Activated T-helper 1 cell treated with anti-CD3 and anti-CD28 coated beads, Interleukin-12 subunit alpha, Interleukin-12 subunit beta, Interleukin-2, Interleukin-4 antibody, amounts not matched to agents 30 ng/mL and 10 ng/mL and 1 ng/mL, durations not matched to agents 14 hours and 24 hours and 36 hours (primary cell): ENCODE measurements at places on chromosomes 3 and 15. TPM values are rescaled to one million over a fixed set of nuclear protein-coding genes. Genes with fewer than 3 reads are reported as not detected.

GRCh38 chr3:58711871-58712270, 45.3 kb upstream of the FAM3D start:
- no peak overlapping the region for H3K4me3 ChIP-seq
- H3K27ac ChIP-seq: no peak overlapping the region
- DNase-seq: no peak
- no peaks in the 10 kb centered on the region for H3K4me1 ChIP-seq
- no peaks in the 10 kb centered on the region for H3K27me3 ChIP-seq

- no peak for DNase-seq
- no peaks in the 10 kb centered on the region for H3K27me3 ChIP-seq
- no peak overlapping the region for H3K4me3 ChIP-seq
- no peaks in the 10 kb centered on the region for H3K4me1 ChIP-seq
- H3K27ac ChIP-seq: no peak overlapping the region
- no peaks in the 10 kb centered on the region for H3K36me3 ChIP-seq
Observed at GRCh38 chr15:27278761-27279160, 307.8 kb downstream of the GABRG3 start.

DNA sequence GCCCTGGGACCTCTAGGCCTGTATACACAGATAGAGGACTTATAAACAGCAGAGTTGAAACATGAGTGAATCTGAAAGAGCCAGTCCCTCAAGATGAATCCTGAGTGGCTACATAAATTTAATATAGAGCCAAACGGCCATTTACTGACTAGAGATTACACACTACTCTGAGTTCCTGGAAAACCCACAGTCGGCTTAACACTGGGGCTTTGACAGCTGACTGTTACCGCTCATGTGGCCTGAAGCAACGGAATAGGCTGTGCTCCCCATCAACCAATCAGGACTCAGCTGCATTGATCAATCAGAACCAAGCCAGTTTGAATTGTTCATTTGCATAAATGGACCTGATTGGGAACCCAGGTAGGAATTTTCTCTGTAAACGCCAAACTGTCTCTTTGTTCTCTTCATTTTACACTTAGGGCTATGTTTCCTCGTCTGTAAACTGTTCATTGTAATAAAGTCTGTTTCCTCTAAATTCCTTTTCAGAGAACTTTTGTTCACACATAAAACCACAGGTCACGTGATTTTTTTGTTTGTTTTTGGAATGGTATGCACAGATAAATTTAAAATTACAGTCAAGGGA, 40.5 kb downstream of the CCNL1 start:
- H3K4me1 ChIP-seq: peaks cover 20% of the 10 kb centered on the region
- no peaks in the 10 kb centered on the region for H3K27me3 ChIP-seq
- peaks cover 12% of the 10 kb centered on the region for H3K36me3 ChIP-seq
- peak; percentile 44 for DNase-seq

DNA sequence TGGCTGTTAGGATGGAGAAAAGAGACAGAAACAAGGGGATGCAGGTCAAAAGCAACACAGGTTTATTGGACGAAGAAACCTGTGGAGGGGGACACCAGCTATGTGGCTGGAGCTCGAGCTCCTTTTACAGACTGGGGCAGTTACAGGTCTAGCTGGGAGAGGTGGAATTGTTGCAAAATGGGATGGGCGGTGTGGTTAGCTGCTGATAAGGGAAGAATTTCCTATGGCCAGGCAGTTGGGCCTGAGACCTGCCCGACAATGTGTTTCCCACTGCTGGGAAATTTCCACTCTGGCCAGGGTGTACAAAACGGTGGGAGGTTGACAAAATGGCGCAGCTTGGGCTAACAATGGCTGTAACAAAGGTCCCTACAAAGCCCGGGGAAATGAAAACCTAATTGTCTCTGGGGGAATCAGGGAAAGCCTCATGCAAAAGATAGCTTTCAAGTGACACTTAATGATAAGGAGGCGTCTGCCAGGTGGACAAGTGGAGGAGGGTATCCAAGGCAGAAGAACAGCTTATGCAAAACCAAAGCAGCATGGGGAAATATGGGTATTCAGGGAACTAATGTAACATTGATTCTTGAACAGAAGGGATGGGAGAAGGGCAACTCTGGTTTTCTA, 137.4 kb upstream of the SGO1 start:
- no peak overlapping the region for H3K4me3 ChIP-seq
- no peaks in the 10 kb centered on the region for H3K27me3 ChIP-seq
- no peak overlapping the region for H3K27ac ChIP-seq
- no peak for DNase-seq
- no peaks in the 10 kb centered on the region for H3K36me3 ChIP-seq
- H3K4me1 ChIP-seq: no peaks in the 10 kb centered on the region

- H3K27ac ChIP-seq: no peak overlapping the region
- no peak for DNase-seq
- no peaks in the 10 kb centered on the region for H3K4me1 ChIP-seq
- peaks cover 5% of the 10 kb centered on the region for H3K36me3 ChIP-seq
Observed at GRCh38 chr3:66261355-66261754, 40.6 kb downstream of the SLC25A26 start.

DNA sequence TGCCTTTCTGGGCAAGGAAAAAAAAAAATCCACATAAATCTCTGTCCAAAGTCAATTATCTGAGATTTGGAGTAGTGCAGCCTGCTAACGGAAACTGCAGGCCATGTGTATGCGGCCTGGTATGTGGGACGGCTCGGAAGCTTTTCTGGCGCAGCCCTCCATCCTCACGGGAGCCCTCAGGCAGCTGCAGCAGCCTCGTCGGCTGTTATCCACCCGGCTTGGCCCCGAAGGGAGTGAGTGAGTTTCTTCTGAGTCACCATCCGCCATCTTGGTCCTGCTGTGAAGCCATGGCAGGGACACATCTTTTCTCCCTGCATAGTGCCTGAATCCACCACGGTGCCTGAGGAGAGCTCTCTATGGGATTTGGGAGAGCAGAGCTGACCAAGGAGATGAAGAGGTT, 62.8 kb downstream of the POLR2M start:
- no peak for DNase-seq
- H3K4me1 ChIP-seq: peaks cover 25% of the 10 kb centered on the region
- no peak overlapping the region for H3K27ac ChIP-seq
- H3K4me3 ChIP-seq: no peak overlapping the region
- H3K36me3 ChIP-seq: no peaks in the 10 kb centered on the region

- no peaks in the 10 kb centered on the region for H3K27me3 ChIP-seq
- no peak for DNase-seq
- H3K4me1 ChIP-seq: peaks cover 62% of the 10 kb centered on the region
- no peak overlapping the region for H3K4me3 ChIP-seq
- no peak overlapping the region for H3K27ac ChIP-seq
- peaks cover 27% of the 10 kb centered on the region for H3K36me3 ChIP-seq
Observed at GRCh38 chr15:50145451-50145872, 26.4 kb upstream of the ATP8B4 start.

- no peak overlapping the region for H3K4me3 ChIP-seq
- no peaks in the 10 kb centered on the region for H3K4me1 ChIP-seq
- H3K27me3 ChIP-seq: peaks cover 7% of the 10 kb centered on the region
- DNase-seq: no peak
Observed at GRCh38 chr3:127555108-127555507, 35.4 kb downstream of the TPRA1 start.

- H3K36me3 ChIP-seq: no peaks in the 10 kb centered on the region
- no peak overlapping the region for H3K27ac ChIP-seq
- H3K4me3 ChIP-seq: no peak overlapping the region
- H3K4me1 ChIP-seq: peaks cover 8% of the 10 kb centered on the region
- no peak for DNase-seq
- peaks cover 5% of the 10 kb centered on the region for H3K27me3 ChIP-seq
Observed at GRCh38 chr3:160842021-160843005, 86.3 kb downstream of the PPM1L start.

DNA sequence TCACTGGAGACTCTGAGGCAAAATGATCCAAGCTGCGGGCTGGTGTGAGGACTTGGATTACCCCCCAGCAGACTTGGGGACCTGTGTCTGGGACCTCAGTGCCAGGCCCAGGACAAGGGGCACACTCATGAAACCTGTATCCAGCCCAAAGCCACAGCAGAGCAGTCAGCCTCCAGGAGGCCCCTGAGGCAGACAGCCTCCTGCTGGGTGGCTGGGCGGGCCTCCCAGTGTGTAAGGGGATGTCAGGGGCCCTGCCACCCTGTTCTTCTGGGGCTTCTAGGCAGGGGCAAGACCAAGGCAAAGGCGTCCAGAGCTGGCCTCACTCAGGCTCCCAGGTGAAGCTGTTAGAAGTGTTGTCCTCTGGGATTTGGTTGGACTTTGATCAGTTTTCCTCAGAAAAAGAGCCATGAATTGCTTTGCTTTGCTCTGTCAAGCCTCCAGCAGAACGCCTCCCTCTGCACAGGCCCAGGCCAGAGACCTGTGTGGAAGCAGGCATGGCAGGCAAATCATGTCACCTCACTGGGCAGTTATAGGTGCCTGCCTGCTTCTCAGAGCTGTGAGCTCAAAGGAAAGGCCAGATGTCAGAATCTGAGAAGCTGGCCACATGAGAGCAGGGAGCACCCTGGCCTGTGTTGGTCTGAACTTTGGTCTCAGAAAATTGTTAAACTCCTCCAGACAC, 77.4 kb downstream of the SMAD6 start:
- DNase-seq: no peak
- H3K4me1 ChIP-seq: no peaks in the 10 kb centered on the region
- no peak overlapping the region for H3K27ac ChIP-seq
- H3K36me3 ChIP-seq: no peaks in the 10 kb centered on the region
- H3K4me3 ChIP-seq: no peak overlapping the region
- H3K27me3 ChIP-seq: no peaks in the 10 kb centered on the region

- no peaks in the 10 kb centered on the region for H3K27me3 ChIP-seq
- no peak overlapping the region for H3K27ac ChIP-seq
- H3K4me3 ChIP-seq: no peak overlapping the region
- no peaks in the 10 kb centered on the region for H3K4me1 ChIP-seq
- DNase-seq: no peak
Observed at GRCh38 chr3:99927671-99928457, 110.2 kb downstream of the CMSS1 start.

DNA sequence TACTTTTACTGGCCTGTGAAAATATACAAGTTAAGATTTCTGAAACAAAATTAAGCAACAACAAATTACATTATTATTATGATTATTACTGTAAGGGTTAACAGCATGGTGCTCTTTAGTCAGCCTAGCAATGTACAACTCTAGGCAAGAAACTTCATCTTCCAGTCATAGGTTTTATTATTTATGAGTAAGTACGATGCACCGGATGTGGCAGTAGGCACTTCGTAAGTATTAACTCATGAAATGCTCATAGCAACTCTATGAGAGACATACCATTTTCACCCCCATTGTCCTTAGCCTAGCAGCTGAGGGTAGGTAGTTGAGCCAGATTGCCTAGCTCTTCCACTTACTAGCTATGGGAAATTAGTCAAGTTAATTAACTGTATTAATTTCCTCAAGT, 68.0 kb upstream of the PTPRG start:
- DNase-seq: no peak
- H3K4me1 ChIP-seq: no peaks in the 10 kb centered on the region
- H3K27me3 ChIP-seq: peaks cover 3% of the 10 kb centered on the region
- H3K27ac ChIP-seq: no peak overlapping the region
- no peaks in the 10 kb centered on the region for H3K36me3 ChIP-seq

- no peaks in the 10 kb centered on the region for H3K4me1 ChIP-seq
- H3K27me3 ChIP-seq: peaks cover 14% of the 10 kb centered on the region
- H3K4me3 ChIP-seq: no peak overlapping the region
- no peak overlapping the region for H3K27ac ChIP-seq
- no peak for DNase-seq
- no peaks in the 10 kb centered on the region for H3K36me3 ChIP-seq
Observed at GRCh38 chr15:81255315-81255957, 58.8 kb downstream of the IL16 start.

DNA sequence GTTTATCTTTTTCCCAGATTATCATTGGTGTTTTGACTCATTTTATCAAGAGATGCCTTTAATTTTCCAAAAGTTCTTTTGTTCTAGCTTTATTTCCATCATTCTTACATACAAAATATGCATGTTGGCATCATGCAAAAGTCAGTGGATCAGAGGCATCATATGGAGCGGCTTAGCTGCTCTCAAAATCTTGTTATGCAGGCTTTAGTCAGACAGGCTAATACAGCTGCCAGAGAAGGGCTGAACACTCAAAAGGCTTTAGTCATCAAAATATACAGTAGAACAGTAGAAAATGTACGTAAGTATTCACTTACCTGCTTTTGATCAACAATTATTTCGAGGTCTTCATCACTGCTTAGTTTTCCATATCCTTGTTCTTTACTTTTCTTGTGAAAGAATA, 65.5 kb downstream of the PEX5L start:
- peaks cover 8% of the 10 kb centered on the region for H3K27me3 ChIP-seq
- H3K4me1 ChIP-seq: peaks cover 7% of the 10 kb centered on the region
- H3K27ac ChIP-seq: no peak overlapping the region
- H3K36me3 ChIP-seq: no peaks in the 10 kb centered on the region
- no peak for DNase-seq

GRCh38 chr3:27105904-27106303, 263.3 kb downstream of the NEK10 start:
- no peaks in the 10 kb centered on the region for H3K4me1 ChIP-seq
- no peaks in the 10 kb centered on the region for H3K36me3 ChIP-seq
- peaks cover 4% of the 10 kb centered on the region for H3K27me3 ChIP-seq

DNA sequence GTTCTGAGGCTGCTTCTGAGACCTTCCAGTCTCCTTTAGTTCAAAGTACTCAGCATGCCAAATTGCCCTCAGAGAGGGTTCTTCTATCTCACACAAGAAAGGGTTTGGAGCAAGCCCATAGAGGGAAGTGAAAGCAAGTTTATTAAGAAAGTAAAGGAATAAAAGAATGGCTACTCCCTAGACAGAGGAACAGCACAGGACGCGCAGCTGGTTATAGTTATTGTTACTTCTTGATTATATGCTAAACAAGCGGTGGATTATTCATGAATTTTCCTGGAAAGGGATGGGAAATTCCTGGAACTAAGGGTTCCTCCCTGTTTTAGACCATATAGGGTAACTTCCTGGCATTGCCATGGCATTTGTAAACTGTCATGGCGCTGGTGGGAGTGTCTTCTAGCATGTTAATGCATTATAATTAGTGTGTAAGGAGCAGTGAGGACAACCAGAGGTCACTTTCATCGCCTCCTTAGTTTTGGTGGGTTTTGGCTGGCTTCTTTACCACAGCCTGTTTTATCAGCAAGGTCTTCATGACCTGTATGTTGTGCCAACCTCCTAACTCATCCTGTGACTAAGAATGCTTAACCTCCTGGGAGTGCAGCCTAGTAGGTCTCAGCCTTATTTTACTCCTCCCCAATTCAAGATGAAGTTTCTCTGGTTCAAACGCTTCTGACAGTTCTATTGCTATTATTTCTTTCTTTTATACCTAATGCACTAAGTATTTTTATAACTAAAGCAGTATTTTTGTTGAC, 26.3 kb downstream of the SCN11A start:
- no peak overlapping the region for H3K27ac ChIP-seq
- no peak overlapping the region for H3K4me3 ChIP-seq
- H3K36me3 ChIP-seq: no peaks in the 10 kb centered on the region
- H3K4me1 ChIP-seq: no peaks in the 10 kb centered on the region
- no peak for DNase-seq

- no peaks in the 10 kb centered on the region for H3K4me1 ChIP-seq
- H3K4me3 ChIP-seq: no peak overlapping the region
- H3K27ac ChIP-seq: no peak overlapping the region
- H3K27me3 ChIP-seq: no peaks in the 10 kb centered on the region
- no peaks in the 10 kb centered on the region for H3K36me3 ChIP-seq
Observed at GRCh38 chr3:41092844-41093243, 106.5 kb upstream of the CTNNB1 start.

GRCh38 chr15:38545179-38545578, 19.4 kb downstream of the RASGRP1 start:
- no peaks in the 10 kb centered on the region for H3K27me3 ChIP-seq
- DNase-seq: no peak
- H3K27ac ChIP-seq: peak overlapping the region; percentile 3
- peaks cover 67% of the 10 kb centered on the region for H3K36me3 ChIP-seq

Gene CPA3
- total RNA-seq: not detected in 2 replicates

Gene UROC1
- not detected in 2 replicates for total RNA-seq

Gene SH2D7
- total RNA-seq: not detected in 2 replicates

Gene CLRN1
- total RNA-seq: not detected in 2 replicates

Gene ROBO2
- not detected in 2 replicates for total RNA-seq

Gene PGBD4
- 3.9 TPM in 2 replicates for total RNA-seq

Gene FBXO40
- not detected in 2 replicates for total RNA-seq

Gene SLC12A1
- total RNA-seq: not detected in 2 replicates

Gene C2CD4A
- total RNA-seq: 0.13 and 0.17 TPM in 2 replicates
